ENCODE measurements at places on chromosomes 7 and 10.
A peak's percentile ranks its signal among the peaks of the same experiment; 100 is the strongest.

DNA sequence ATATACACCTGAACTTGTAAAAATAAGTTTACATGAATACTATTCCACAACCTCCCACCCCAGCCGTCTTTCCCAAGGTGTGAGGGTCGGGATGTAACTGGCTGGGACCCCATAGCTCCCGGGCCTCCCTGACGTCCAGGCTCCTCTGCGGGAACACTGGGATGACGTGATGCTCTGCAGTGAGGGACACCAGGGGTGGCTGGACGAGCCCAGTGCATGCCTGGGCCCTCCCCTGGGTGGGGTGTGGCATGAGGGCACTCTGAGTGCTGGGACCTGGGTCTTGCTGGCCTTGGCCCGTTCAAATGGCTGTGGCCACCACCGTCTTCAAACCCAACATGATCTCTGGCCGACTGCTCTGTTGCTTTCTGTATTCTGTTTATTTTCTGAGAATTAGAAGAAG is 182.4 kb downstream of the DNAJB6 start:
- no peak overlapping the region for H3K4me3 ChIP-seq
- H3K4me1 ChIP-seq, result no peaks in the 10 kb centered on the region
- no peaks in the 10 kb centered on the region for H3K27me3 ChIP-seq
- no peak overlapping the region for H3K27ac ChIP-seq
- no peak for DNase-seq
- no peaks in the 10 kb centered on the region for H3K36me3 ChIP-seq

GRCh38 chr7:140263277-140263676 is 86.5 kb upstream of the KDM7A start:
- peaks cover 15% of the 10 kb centered on the region for H3K4me1 ChIP-seq
- peak; percentile 62 for DNase-seq
- no peaks in the 10 kb centered on the region for H3K27me3 ChIP-seq
- H3K27ac ChIP-seq, result peak overlapping the region; percentile 77

DNA sequence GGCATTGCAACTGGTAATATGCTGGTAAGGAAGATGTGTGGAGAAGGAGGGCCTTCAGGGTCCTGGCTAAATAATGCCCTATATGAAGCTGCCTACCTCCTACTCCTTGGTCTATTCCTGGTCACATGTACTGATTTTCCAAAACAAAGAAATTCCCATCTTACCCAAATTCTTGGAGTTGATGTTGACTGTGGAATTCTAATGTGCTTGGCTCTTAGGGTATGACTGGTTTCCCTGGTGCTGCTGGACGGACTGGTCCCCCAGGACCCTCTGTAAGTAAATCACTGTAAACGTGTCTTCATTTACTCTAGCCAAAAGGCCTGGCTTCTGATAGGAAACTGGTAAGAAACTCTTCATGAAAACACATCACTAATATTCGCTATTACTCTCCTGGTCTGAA is 27.0 kb downstream of the COL1A2 start:
- H3K36me3 ChIP-seq, result no peaks in the 10 kb centered on the region
- no peaks in the 10 kb centered on the region for H3K4me1 ChIP-seq
- peaks cover 17% of the 10 kb centered on the region for H3K27me3 ChIP-seq
- no peak overlapping the region for H3K27ac ChIP-seq
- no peak for DNase-seq

- DNase-seq, result no peak
- H3K27ac ChIP-seq, result no peak overlapping the region
- H3K36me3 ChIP-seq, result peaks cover 18% of the 10 kb centered on the region
- no peak overlapping the region for H3K4me3 ChIP-seq
Measured at GRCh38 chr7:140042386-140042670, 20.4 kb downstream of the PARP12 start.

GRCh38 chr10:111493024-111493625 is 416.3 kb downstream of the ADRA2A start:
- H3K36me3 ChIP-seq, result peaks cover 22% of the 10 kb centered on the region
- no peaks in the 10 kb centered on the region for H3K4me1 ChIP-seq
- no peak overlapping the region for H3K27ac ChIP-seq
- H3K4me3 ChIP-seq, result no peak overlapping the region
- H3K27me3 ChIP-seq, result no peaks in the 10 kb centered on the region

DNA sequence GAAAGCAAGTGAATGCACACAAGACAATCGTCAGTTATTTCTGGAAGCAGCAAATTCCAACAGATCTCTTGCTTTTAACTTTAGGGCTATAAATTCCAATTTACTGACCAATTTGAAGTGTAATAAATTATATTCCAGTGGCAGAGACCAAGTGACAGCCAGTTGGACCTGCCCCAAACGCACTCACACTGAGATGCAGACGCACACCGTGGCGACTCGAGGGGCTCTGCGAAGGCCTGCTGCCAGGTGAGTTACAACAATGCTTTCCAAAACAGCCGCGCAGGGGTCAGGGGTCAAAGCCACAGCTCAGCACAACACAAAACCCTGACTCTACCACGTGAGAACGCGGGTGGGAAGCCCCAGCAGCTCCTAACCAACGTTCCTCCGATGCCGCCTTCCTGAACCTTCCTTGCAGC is 97.4 kb downstream of the ZRANB1 start:
- H3K4me3 ChIP-seq, result no peak overlapping the region
- DNase-seq, result no peak

- no peaks in the 10 kb centered on the region for H3K36me3 ChIP-seq
- H3K27ac ChIP-seq, result peak overlapping the region; percentile 83
- H3K4me1 ChIP-seq, result peaks cover 26% of the 10 kb centered on the region
- no peak overlapping the region for H3K4me3 ChIP-seq
- DNase-seq, result no peak
Measured at GRCh38 chr10:74889662-74889998, 63.2 kb downstream of the KAT6B start.

DNA sequence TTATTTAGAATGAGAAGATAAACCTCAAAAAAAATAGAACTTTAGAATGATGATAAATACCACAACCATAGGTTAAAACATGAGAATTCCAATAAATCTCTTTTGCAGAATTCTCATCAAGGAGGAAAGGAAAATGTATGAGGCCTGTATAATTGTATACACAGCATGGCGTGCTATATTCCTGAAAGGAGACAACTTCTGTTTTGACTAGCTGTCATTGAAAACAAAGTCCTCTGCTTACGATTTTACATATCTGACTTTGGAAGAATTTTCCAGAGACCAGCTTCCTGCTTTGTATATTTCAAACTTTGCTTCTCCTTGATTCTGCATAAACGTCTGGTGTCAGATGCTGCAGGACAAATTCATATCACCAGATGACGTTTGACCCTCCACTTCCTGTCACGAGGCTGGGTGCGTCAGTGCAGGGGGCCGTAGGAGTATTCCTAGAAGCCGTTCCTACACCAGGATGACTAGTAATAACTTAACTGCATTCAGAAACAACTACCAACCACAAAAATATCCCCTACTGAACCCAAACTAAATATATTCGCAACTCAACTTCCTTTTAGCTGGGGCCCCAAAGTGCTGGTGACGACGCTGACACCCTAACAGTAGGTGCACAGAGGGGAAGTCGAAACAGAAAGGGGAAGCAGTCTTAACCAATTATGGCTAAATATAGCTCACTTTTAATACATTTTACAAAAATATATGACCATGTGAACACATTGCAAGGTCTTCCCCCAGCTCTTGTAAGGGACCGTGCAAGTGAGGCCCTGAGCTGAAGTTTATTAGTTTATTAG is 178.6 kb upstream of the INHBA start:
- H3K36me3 ChIP-seq, result peaks cover 29% of the 10 kb centered on the region
- peak; percentile 96 for DNase-seq
- peak overlapping the region; percentile 100 for H3K27ac ChIP-seq

DNA sequence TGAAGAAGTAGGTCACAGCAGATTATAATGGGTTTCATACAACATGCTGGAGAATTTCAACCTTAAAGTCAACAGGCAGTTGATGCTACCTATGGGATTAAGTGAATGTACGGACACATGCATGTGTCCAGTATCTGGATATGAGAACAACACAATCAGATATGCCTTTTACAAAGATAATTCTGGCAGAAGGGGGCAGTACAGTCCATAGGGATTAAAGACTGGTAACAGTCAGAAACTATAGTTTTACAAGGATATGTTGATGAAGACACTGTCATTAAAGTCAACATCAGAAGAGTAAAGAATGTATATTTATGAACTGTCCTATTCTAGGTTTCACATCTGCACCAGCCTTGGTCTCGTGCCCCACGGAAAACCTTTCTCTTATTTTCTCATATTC is 41.5 kb downstream of the ANKMY2 start:
- no peak overlapping the region for H3K4me3 ChIP-seq
- no peaks in the 10 kb centered on the region for H3K27me3 ChIP-seq
- H3K27ac ChIP-seq, result no peak overlapping the region
- DNase-seq, result no peak
- H3K4me1 ChIP-seq, result no peaks in the 10 kb centered on the region

DNA sequence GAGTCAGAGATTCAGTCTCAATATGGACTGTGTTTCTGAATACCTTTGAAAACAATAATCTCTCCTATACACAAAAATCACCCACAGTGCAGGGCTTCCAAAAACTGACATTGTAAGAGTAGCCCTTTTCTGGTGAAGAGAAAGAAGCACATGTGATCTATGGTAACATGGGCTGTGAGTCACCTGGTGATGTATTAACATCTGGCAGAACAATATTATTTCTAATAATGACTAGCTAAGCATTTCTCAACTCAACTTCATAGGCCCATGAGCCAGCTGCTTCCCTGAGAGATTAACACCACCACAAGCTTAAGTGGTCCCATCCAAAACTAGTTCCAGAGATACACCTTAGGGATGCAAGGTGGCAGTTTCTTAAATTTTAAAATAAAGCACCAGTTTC is 331.0 kb upstream of the NRP1 start:
- H3K27ac ChIP-seq, result no peak overlapping the region
- no peak for DNase-seq
- H3K4me1 ChIP-seq, result peaks cover 14% of the 10 kb centered on the region
- peaks cover 4% of the 10 kb centered on the region for H3K36me3 ChIP-seq

DNA sequence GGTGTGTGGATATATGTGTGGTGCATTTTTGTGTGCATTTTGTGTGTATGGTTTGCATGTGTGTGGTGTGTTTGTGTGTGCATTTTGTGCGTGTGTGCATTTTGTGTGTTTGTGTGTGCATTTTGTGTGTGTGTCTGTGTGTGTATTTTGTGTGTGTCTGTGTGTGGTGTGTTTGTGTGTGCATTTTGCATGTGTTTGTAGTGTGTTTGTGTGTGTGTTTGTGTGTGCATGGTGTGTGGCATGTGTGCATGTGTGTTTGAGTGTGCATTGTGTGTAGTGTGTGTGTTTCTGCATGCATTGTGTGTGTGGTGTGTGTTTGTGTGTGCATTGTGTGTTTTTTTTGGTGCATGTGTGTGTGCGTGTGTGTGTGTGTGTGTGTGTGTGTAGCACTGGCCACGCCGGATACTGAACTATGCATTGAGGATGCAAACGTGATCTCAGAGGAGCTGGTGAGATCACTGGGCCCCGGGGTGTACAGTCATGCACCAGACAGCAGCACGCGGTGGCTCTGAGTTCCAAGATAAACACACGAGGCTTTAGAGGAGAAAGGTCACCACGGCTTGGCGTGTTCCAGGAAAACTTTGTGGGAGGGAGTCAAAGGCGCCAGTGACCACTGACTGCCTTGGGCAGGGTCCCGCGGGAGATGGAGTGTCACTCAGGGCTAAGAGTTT is 106.6 kb upstream of the SHH start:
- H3K4me3 ChIP-seq, result no peak overlapping the region
- H3K4me1 ChIP-seq, result no peaks in the 10 kb centered on the region
- peaks cover 7% of the 10 kb centered on the region for H3K27me3 ChIP-seq

GRCh38 chr7:53672681-53673080 is 637.2 kb downstream of the POM121L12 start:
- H3K36me3 ChIP-seq, result peaks cover 8% of the 10 kb centered on the region
- no peak overlapping the region for H3K4me3 ChIP-seq
- DNase-seq, result no peak
- no peak overlapping the region for H3K27ac ChIP-seq

GRCh38 chr10:33277135-33277536 is 57.3 kb downstream of the NRP1 start:
- H3K36me3 ChIP-seq, result no peaks in the 10 kb centered on the region
- DNase-seq, result no peak
- H3K27ac ChIP-seq, result no peak overlapping the region
- H3K4me3 ChIP-seq, result no peak overlapping the region
- peaks cover 17% of the 10 kb centered on the region for H3K27me3 ChIP-seq

DNA sequence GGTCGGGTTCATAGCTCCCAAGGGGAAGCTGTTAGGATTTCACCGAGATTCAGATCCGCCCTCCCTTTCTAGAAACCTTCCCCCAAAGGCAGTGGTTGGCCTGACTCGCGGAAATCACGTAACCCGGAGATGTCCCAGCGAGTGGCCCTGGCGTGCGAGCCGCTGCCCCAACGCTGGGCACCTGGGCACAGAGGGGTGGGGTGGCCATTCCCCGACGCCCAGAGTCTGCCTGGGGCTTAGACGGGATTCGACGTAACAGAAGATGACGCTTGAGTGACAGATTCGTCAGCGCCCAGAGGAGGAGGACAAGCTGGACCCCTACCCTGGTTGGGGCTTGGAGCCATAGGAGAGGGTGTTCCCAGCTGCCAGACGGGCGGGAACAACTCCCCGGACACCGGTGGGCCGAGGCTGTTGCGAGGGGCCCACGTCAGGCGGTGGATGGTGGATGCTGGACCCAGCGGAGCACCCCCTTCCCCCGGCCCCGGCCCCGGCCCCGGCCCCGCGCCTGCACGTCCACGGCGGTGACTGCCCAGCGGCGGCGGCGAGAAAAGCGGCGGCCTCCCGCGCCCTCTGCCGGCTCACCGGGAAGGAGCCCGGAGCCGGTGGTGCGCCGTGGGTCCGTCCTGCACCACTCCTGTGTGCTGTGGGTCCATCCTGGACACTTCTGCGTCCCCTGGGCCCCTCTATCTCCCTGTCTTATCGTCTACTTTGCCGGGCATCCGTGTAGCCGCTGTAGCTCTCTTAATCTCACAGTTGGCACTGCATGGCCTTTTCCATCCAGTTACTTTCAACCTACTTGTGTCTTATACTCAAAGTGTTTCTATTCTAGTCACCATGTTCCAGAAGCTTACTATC is 35.4 kb upstream of the KNDC1 start:
- H3K36me3 ChIP-seq, result no peaks in the 10 kb centered on the region
- H3K4me1 ChIP-seq, result peaks cover 12% of the 10 kb centered on the region
- no peak overlapping the region for H3K27ac ChIP-seq
- DNase-seq, result no peak

GRCh38 chr10:77117501-77117900 is 520.1 kb downstream of the KCNMA1 start:
- H3K4me1 ChIP-seq, result no peaks in the 10 kb centered on the region
- H3K36me3 ChIP-seq, result no peaks in the 10 kb centered on the region
- no peak overlapping the region for H3K27ac ChIP-seq
- DNase-seq, result no peak

- no peak overlapping the region for H3K4me3 ChIP-seq
- no peak overlapping the region for H3K27ac ChIP-seq
- no peaks in the 10 kb centered on the region for H3K4me1 ChIP-seq
- no peaks in the 10 kb centered on the region for H3K27me3 ChIP-seq
Measured at GRCh38 chr7:84060000-84060399, 134.6 kb downstream of the SEMA3A start.

- H3K4me1 ChIP-seq, result no peaks in the 10 kb centered on the region
- H3K4me3 ChIP-seq, result no peak overlapping the region
- peaks cover 16% of the 10 kb centered on the region for H3K27me3 ChIP-seq
- H3K27ac ChIP-seq, result no peak overlapping the region
- no peaks in the 10 kb centered on the region for H3K36me3 ChIP-seq
- no peak for DNase-seq
Measured at GRCh38 chr10:128985036-128985435, 482.0 kb upstream of the MGMT start.
